Psoas muscle (tissue), 8 donors: ENCODE measurements at places on chromosomes 13 and 19.
A peak's percentile ranks its signal among the peaks of the same experiment; 100 is the strongest.

GRCh38 chr13:44068737-44069136, 189.0 kb downstream of the LACC1 start:
- no peak for DNase-seq

GRCh38 chr13:30495746-30496145, 30.0 kb upstream of the HMGB1 start:
- DNase-seq = no peak

DNA sequence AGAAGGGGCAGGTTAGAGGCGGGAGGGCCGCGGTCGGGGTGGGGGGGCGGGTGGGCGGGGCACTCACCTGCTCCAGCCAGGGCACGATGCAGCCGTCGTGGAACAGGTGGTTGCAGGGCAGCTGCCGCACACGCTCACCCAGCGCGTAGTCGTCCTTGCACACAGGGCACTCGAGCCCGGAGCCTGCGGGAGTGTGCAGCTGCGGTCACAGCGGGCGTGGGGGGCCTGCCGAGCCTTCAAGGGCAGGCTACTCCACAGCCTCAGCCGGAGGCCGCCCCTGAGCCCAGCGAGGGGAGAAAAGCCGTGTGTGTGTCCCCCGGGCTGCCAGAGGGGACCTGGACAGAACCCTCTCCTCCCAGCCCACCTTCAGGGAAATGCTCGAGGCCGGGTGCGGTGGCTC, 8.6 kb downstream of the FGF22 start:
- DNase-seq = no peak

- no peak for DNase-seq
These were observed 6.8 kb downstream of the ALG5 start for GRCh38 chr13:36992362-36992761.

GRCh38 chr13:39684531-39685137, 29.2 kb downstream of the COG6 start:
- DNase-seq = no peak

DNA sequence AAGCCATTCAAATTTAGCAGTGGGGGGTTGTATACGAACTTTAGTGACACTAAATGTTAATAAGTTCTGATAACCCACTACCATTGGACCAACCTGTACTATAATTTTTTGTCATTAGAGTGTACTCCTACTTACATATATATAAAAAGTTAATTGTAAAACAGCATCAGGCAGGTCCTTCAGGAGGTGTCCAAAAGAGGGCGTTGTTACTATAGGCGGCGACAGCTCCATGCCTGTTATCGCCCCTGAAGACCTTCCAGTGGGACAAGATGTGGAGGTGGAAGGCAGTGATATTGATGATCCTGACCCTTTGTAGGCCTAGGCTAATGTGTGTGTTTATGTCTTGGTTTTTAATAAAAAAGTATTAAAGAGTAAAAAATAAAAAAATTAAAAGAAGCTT, 27.5 kb downstream of the SPRYD7 start:
- DNase-seq = no peak

DNA sequence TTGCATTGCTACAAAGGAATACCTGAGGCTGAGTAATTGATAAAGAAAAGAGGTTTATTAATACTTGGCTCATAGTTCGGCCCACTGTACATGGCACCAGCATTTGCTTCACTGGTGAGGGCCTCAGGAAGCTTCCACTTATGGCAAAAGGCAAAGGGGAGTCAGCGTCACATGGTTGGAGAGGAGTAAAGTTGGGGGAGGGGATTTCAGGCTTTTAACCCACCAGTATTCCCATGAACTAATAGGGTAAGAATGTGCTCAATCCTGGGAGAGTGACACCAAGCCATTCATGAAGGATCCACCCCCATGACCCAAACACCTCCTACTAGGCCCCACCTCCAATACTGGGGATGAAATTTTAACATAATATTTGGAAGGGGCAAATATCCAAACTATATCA, 82.5 kb upstream of the MYCBP2 start:
- DNase-seq = no peak

GRCh38 chr19:31439270-31439573, 90.0 kb upstream of the TSHZ3 start:
- no peak for DNase-seq

DNA sequence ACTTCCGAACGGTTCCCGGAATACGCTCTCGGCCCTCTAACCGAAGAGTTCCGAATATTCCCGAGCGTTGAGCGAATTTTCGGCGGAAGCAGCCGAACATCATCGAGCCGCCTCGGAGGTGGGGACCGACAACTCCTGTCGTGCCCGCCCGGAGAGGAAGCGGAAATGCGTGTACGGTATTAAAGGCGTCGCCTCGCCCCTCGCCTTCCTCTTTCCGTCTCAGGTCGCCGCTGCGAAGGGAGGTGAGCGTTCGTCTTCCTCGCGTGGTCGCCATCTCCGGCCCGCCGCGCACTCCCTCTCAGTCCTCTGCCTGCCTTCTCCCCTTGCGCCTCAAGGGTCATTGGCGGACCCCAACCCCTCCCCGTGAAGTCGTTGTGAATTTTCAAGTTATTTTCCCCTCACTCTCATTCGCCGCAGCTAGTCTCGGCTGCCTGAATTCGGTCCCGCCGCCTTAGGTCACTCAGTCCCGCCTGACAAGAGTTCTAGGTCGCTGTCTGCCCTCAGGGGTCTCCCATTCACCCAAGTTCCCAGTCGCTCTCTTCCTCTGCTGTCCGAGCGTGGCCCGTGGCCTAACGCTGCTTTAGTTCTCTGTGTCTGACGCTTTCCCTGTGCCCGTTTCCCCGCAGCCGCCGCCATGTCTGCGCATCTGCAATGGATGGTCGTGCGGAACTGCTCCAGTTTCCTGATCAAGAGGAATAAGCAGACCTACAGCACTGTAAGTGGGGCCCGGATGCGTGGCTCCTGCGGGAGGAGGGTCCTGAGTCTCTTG, at the start of gene RPL28:
Gene RPL28, plus strand, starts transcription at position 209 of the 769 bp plus-strand sequence. Its CDS starts 426 bp downstream, at position 635.
- peak; percentile 99 for DNase-seq

DNA sequence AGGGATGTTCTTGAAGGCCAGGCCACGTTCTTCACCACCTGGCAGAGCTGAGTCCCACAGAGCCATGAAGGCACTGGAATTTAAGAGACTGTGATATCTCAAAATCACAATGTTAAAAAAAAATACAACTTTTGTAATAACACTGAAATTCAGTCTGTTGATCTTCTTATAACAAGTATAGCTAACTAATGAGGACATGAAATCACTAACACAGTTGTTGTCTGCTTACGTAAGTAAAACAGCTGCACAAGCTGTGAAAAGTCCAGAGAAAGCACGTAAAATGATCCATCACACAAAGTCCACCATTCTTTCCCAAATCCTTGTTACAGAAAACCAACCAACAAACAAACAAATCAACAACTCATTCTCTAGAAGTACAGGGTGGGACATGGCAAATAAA, 32.9 kb downstream of the FLT3 start:
- DNase-seq = no peak

GRCh38 chr13:60402022-60402421, 5.0 kb downstream of the TDRD3 start:
- no peak for DNase-seq

- DNase-seq = no peak
These were observed 257.5 kb downstream of the PCDH9 start for GRCh38 chr13:66972659-66973058.

GRCh38 chr19:46660551-46661019, 397 bp downstream of the DACT3 start:
- peak; percentile 41 for DNase-seq

- DNase-seq = no peak
These were observed 444.6 kb upstream of the SGCG start for GRCh38 chr13:22736084-22736767.

DNA sequence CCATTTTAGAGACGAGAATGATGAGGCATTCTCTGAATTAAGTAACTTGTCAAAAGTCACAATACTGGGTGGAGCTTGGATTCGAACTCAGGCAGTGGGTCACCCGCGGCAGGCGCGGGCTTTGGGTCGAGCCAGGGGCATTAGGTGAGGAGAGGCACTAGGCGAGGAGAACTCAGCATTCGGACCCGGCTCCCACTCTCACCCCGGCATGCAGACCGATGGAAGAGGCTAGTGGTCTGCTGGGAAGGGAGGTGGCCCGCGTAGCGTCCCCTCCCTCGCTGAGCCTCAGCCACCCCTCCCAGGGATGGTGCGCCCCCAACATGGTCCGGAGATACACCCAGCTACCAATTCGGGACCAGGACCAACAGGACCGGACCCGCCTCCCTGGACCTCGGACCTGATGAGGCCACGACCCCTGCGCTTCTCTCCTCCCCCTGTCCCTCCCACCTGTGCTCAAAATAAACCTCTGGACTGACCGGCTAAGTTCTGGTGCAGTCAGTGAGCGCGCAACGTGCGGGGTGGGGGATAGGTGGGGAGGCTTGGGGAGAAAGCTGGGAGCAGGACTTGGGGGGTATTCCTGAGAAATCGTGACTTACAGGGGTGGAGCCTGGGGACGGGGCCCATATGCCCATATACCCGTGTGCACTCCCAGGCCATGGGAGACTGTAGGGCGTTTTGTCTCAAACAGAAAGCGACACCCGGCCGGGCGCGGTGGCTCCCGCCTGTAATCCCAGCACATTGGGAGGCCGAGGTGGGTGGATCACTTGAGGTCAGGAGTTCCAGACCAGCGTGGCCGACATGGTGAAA, 1.3 kb upstream of the SNAPC2 start:
- no peak for DNase-seq

GRCh38 chr19:48147597-48148175, 22.5 kb downstream of the LIG1 start:
- no peak for DNase-seq

DNA sequence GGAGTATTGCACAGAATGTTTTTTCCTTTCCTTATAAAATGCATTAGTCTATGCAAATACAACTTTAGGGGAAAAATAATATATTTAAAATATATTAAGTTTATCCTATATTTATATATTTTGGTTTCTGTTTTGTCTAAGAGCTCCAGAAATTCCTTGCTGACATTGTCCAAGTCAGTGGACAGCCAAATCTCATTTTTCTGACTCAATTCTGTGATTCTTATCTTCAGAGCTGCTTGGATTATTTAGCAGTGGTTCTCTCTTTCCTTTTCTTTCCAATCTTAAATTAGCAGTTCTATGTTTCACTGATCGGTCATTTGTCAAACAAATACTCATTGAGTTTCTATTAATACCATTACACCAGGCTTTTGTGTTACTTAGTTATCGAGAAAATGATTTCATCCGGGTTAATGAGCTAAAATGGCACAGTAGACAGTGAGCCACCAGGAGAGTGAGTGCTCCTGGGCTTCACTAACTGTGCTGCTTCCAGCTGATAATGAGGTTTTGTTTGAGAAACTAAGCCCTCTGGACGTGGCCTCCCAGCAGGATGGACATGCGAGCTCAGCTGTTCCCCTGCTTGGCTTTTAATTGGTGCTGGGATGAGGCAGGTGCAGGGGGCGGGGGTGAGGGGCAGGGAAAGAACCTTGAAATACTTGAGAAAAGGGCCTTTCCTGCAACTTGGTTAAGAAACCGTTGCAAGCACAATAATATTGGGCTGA, 44.0 kb downstream of the ATP11A start:
- no peak for DNase-seq

DNA sequence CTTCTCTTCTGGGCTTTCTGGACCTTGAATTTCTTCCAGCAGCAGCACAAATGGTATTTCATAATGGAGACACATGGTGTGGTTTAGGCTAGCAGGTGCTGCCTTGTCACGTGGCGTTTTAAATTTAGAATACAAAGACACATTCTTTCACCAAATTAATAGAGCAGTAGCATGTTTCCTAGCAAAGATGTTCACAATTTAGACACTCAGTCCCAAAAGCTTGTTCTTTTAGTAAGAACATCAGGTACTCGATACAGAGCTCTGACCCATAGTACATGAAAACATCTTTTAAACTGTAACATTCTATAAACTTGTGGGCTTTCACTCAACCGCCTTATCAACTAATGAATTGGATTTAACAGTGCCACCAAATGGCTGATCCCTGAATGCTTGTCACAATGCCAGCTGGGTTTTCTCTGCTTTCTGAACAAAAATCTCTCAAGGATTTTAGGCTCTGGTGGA, 290.1 kb downstream of the DCLK1 start:
- DNase-seq = no peak

GRCh38 chr19:46574533-46574932, 26.6 kb upstream of the CALM3 start:
- no peak for DNase-seq

DNA sequence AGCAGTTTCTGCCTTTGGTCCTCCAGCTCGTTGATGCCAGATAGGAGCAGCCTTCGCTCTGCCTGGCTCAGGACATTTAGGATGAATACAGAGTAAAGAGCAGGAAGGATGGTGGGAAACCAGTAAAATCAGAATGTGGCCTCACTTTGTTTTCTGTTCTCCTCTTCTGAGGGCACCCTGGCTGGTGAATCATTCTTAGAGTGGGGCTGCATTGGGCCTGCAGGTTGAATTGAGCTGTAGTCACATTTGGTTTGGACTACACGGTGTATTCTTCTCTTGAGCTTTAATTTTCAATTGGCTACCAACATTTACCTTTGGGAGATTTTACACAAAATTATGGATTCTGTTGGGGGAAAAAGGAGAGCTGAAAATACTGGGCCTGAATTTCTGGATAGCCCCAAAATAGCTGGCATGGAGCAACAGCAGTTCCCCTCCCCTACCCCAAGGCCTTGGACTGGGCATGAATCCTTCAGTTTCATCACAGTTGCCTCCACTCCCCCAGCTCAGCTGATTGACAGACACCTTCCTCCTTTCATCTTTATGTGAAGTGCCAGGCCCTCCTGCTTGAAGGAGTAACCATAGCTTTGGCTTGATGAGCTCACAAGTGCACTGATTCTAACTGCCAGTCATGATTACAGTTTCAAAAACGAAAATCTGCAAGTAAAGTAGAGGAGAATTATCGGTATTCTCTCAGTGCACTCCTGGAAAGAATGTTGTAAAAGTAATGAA, 24.3 kb downstream of the ERCC5 start:
- DNase-seq = no peak

DNA sequence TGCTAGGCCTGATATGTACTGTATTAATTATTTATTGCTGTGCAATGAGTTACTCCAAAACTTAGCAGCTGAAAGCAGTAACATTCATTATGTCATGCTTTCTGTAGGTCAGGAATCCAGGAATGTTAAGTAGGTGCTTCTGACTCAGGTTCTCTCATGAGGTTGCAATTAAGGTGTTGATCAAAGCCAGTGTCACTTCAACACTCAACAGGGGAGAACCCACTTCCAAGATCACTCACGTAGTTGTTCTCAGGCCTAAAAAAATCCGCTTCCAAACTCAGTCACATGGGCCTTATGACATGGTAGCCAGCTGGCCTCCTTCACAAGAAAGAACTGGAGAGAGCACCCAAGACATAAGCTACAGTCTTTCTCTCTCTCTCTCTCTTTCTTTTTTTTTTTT, 211.1 kb upstream of the NBEA start:
- no peak for DNase-seq

DNA sequence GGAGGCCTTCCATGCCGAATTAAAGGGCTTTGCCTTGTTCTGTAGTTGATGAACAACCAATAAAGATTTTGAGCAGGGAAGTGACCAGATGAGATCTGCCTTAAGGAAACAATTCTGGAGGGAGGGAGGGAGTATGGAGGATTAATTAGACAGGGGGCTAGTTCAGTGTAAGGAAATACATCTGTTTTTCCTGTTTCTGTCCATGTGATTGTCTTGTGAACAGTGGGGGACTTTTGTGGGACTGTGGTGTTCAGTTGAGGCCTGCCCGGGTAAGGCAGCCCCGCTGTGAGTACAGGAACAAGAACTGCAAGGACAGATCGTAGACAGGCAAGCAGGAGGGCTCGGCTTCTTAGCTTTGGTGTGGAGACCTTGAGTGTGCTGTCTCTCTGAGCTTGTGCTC, 59.0 kb downstream of the DGKH start:
- DNase-seq = no peak

- DNase-seq = no peak
These were observed 247.7 kb upstream of the IRS2 start for GRCh38 chr13:110034031-110034549.

- DNase-seq = no peak
These were observed 7.9 kb downstream of the INTS6 start for GRCh38 chr13:51444922-51445321.

- no peak for DNase-seq
These were observed 36.4 kb downstream of the MAU2 start for GRCh38 chr19:19356901-19357566.
